ENCODE measurements at places on chromosomes 1 and 21.

- no peak for DNase-seq
These were observed 38.0 kb upstream of the RASAL2 start for GRCh38 chr1:178055779-178056471.

- DNase-seq, result no peak
These were observed 36.2 kb upstream of the EFCAB14 start for GRCh38 chr1:46755121-46755520.

- DNase-seq, result no peak
These were observed 57.7 kb upstream of the PDE4B start for GRCh38 chr1:65734979-65735378.

DNA sequence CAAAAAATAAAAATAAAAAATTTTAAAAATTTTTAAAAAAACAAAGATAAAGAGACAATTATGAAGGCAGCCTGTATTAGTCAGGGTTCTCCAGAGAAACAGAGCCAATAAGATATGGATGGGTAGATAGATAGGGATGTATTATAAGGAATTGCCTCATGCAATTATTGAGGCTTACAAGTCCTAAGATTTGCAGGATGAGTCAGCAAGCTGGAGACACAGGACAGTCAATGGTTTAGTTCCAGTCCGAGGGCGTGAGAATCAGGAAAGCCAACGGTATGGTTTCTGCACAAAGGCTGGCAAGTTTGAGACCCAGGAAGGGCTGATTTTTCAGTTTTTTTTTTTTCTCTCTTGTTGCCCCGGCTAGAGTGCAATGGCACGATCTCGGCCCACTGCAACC, 24.1 kb upstream of the EIF4G3 start:
- DNase-seq, result no peak

- no peak for DNase-seq
These were observed 510.6 kb downstream of the NCAM2 start for GRCh38 chr21:21508859-21509258.

DNA sequence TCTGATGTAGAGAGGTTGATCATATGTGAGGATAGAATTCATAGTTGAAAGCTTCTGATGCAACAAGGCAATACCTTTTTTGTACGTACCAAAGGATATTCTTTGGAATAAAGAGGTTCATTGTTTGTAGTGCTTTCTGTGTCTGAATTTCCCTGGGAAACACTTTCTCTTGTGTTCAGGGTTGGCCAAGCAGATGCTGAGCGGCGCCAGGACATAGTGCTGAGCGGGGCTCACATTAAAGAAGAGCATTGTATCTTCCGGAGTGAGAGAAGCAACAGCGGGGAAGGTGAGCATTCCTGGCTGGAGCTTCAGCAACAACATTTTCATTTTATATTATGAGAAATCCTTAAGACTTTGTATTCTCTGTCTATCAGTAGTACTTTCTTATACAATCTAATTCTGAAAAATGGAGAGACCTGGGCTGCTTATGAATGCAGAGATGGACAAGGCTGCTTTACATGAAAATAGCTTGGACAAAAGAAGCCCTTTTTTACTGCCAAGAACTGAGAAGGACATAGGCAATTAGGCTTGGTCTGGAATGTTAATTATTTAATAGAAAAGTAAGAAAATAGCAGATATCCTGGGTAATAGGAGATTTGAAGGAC, 85.2 kb downstream of the KIF1B start:
- DNase-seq, result no peak

DNA sequence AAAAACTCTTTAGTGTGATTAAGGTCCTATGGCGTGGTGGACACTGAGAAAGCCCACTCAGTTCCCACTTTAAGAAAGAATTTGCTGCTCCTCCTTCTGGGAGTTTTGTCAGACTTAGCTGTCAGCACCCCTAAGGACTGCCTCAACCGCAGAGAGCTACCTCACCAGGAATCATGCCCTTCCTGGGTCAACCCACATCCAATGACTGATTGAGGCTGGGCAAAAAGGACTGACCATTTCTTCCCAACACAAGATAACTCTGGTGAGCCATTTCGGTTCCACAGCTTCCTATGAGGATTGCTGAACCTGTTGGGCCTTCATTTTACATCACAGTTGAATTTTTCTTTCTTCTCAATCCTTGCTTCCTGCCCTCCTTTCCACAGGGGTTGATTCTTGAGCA, 197.9 kb downstream of the NCAM2 start:
- DNase-seq, result no peak

DNA sequence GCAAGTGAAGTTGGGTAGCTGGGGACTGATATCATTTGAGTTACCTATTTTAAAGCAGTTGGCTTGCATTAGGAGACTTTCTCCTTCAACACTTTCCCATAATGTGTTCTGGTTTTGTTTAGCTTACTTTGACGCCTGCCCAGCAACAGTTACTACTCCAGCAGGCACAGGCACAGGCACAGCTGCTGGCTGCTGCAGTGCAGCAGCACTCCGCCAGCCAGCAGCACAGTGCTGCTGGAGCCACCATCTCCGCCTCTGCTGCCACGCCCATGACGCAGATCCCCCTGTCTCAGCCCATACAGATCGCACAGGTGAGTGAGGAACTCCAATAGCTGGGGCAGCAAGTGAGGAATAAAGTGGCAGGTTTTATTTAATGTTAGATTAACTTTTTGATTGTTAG, 144.3 kb downstream of the CD247 start:
- no peak for DNase-seq

GRCh38 chr1:22484706-22485345, 33.2 kb downstream of the ZBTB40 start:
- DNase-seq, result no peak

DNA sequence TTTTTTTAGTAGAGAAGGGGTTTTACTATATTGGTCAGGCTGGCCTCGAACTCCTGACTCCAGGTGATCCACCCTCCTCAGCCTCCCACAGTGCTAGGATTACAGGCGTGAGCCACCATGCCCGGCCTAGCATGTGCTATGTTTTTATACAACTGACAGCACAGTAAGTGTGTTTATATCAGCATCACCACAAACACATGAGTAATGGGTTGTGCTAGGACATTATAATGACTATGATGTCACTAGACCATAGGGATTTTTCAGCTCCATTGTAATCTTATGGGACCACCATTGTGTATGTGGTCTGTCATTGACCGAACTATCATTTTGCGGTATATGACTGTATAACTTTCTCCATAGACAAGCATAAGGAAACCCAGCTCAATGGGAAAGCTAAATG, 6.3 kb downstream of the LEFTY2 start:
- DNase-seq, result no peak

DNA sequence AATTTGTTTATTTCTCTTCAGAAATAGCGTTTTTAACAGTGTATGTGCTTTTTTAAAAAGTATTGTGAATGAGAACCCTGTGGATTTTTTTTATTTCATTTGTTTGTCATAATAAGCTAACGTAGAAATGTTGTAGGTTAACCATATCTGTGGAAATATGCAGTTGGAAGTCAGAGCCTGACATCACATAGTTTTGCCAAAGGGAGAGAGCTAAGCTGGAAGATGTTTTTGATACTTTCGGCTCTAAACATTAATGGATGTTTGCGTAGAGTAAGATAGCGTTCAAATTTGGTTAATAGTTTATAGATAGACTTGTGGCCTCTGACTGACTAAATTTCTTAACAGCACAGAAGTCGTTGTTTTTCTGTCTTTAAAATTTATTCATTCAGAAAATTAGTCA, 47.4 kb upstream of the ANGPTL1 start:
- DNase-seq, result no peak

DNA sequence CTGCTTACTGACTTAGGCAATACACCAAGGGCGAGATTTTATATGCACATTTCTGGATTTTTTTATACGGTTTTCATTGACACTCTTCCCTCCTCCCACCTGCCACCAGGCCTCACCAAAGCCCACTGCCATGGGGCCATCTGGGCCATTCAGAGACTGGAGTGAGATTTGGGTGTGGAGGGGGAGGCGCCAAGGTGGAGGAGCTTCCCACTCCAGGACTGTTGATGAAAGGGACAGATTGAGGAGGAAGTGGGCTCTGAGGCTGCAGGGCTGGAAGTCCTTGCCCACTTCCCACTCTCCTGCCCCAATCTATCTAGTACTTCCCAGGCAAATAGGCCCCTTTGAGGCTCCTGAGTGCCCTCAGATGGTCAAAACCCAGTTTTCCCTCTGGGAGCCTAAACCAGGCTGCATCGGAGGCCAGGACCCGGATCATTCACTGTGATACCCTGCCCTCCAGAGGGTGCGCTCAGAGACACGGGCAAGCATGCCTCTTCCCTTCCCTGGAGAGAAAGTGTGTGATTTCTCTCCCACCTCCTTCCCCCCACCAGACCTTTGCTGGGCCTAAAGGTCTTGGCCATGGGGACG, 57.9 kb downstream of the LACTBL1 start:
- no peak for DNase-seq

GRCh38 chr21:35208810-35209517, 159.9 kb upstream of the RUNX1 start:
- DNase-seq, result no peak

DNA sequence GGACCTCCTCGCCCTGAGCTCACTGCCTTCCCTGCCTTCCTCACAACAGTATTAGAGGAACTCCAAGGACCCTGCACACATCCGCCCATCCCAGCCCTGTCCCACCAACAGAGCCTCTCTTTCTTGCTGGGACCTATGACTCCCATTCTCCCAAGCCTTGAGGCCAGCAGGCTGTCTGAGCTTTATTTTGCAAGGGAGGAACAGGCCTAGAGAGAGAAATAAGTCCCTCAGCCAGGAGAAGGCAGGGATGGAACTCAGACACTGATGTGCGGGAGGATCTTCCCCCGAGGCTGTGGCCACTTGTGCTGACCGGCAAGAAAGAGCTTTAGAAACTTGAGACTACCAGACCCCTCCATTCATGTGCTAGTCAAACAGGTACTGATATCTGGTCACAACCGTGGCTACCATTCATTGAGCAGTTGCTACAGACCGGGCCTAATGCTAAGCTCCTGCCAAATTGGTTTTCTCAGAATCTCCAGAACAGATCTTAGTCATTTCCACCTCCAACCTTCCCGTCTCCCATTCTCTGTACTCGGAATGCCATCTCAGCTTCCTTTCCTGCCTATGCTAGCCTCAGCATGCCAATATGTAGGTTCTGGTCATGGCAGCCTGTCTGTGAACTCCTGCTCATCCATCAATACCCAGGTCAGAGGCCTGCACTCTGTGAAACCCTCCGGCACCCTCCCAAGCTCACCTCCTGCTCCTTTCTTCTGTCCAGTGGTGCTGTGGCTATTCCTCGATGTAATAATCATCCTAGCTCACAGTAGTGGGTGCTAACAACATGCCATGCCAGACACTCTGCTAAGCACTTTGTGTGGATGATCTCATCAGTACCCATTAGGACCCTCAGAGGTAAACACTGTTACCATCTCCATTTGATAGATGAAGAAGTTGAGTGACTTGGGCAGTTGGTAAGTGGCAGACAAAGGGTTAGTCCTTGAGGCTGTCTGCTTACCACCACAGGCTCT, 3.8 kb downstream of the TMEM54 start:
- no peak for DNase-seq

- no peak for DNase-seq
These were observed 38.6 kb upstream of the ADAMTS1 start for GRCh38 chr21:26883768-26884167.

- no peak for DNase-seq
These were observed 10.1 kb downstream of the RUNX3 start for GRCh38 chr1:24919791-24920532.

- DNase-seq, result peak; percentile 9
These were observed 55.2 kb upstream of the KIF1B start for GRCh38 chr1:10155087-10155712.

DNA sequence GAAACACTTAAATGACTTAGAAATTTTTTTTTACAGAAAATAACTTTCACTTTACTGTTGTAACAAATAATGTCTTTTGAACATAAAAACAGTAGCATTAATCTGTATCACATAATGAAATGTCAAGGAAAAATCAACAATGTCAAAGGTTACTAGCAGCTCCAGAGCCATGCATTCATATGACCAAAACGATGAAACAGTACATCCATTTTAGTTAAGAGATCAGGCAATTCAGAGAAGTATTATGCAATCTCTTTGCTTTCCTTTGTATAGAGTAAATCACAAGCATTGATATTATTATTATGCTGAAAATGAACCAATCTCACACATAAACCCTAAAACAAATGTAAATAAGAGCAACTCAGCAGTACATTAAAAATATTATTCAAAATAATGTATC, 748.9 kb downstream of the PLA2G4A start:
- DNase-seq, result no peak

- DNase-seq, result no peak
These were observed 48.7 kb upstream of the ZC3H11B start for GRCh38 chr1:219661464-219662092.

- no peak for DNase-seq
These were observed 247.0 kb downstream of the RERE start for GRCh38 chr1:8570465-8570864.

DNA sequence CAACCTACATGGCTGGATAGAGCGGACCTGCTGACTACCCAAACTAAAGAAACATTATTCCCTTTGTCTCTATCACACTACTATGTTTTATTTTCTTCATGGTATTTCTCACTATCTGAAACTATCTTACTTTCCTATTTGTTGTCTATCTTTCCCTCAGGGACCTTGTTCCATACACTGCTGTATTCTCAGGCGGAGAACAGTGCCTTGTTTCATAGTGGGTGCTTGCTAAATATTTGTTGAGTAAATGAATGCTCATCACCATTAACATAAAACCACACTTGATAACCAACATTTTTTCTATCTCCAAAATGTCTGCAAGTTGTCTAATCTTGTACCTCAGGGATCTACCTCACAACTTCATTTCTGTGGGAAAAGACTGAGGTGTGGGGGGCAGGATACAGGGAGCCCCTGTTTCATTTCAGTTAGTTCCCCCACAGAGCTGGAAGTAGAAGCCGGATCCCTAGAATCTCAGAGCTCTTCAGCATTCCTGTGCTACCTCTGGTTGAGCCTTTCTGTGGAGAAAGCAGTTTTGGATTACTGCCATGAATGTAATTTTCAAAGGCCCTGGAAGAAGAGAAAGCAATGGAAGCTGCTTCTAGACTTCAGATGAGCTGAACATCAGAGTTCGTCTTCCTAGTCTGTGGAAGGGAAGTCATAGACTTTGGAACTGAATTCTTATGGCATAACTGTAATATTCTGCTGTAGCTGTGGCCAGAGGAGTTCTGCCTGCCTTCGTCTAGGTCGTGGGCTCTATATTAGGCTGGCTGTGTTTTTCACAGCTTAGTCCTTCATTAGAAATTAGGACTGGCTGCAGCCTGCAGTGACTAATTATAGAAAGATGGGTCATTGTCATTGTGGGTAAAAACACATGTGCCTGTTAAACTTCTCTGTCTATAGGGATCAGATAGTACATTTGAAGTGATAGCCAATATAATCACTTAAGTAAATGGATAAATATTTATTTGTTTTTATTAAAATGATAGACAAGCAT, 293.2 kb upstream of the SGIP1 start:
- no peak for DNase-seq

- no peak for DNase-seq
These were observed 709.4 kb downstream of the MATN1 start for GRCh38 chr1:30014031-30014430.

Data from smooth muscle cell of the brain vasculature (primary cell).